ENCODE measurements at places on chromosomes 13 and 19.

- no peak for DNase-seq
These were observed 218.7 kb downstream of the KCTD12 start for GRCh38 chr13:76667551-76667950.

- DNase-seq, result peak; percentile 91
These were observed 276.4 kb downstream of the KLF5 start for GRCh38 chr13:73335210-73335609.

DNA sequence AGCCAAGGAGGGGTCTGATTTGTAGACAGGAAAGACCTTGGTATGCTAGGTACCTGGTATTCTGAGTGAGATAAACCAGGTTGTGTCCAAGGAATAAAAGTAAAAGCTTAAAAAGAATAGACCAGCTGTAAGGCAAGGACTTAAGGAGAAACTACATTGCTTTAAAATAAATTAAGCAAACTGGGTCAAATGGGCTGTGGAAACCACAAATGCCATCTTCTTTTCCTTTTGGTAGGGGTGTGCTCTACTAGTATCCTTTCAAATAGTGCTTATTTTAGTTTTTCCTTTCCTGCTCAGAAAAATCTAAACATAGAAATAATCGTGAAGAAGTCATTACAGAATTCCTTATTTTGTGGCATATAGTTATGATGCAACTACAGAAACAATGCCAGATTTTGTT lies 138.6 kb upstream of the KLF12 start:
- no peak for DNase-seq

GRCh38 chr19:3369337-3370213 lies 3.2 kb downstream of the NFIC start:
- peak; percentile 55 for DNase-seq

GRCh38 chr13:90070362-90070761 lies 1277.1 kb upstream of the MIR17HG start:
- no peak for DNase-seq

All from kidney tubule cell (primary cell).